Stimulated activated CD8-positive, alpha-beta memory T cell treated with anti-CD3 and anti-CD28 coated beads, Interleukin-7, amount 100 ng/mL, for 1 hour (primary cell): ENCODE measurements at places on chromosomes 11 and 22.

DNA sequence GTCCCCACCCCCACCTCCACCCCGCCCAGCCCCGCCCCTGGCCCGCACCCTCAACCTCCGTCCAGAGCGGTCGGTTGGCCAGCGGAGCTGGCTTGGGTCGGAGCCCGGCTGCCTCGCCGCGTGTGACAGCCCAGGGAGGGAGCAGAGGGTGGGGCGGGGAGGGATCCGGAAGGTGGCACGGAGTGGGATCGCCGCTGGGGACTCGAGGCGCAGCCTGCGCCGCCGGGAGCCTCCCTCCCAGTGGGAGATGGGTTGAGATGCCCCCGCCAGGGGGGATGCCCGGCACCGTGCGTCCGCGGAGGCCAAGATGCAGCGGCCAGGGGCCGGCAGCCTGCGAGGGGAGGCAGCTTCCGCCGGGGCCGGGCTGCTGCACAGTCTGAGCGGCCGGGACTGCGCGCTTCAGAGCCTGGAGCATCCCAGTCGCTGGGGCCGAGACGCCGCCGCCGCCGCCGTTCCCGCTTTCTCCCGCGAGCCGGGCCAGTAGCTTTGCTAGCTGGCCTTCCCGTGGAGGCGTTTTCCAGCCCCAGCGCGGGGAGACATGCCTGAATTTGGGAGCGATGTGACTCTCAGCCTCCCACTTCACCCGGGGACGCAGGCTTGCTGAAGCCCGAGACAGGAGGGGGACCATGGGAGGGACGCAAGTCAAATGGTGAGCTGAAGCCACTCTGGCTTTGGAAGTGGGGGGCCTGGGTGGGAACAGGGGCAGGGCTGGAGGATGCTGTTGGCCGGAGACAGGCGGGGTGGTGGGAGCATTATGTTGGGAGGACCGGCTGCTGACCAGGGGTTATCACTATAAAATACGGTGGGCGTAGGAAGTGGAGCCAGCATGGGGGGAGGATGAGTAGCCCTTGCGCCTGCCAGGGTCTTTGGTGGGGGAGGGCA is 40.2 kb downstream of the DIXDC1 start:
- no peak for DNase-seq

DNA sequence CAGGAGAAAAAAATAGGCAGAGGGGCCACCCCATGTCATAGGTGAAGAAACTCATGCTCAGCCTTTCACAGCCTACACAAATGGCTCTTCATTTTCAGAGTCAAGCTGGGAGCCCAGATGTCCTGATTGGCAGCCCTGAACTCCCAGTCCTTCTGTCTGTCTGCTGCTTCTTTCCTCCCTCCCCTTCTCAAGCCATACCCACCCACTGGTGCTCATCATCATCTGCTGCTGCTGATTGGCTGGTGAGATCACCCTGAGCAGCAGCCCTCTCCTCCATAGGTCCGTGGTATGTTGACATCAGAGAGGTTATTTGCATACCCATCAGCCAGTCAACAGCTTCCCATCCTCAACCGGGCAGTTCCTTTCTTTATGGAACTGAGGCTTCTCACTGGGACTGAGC is 46.1 kb upstream of the PRDM11 start:
- DNase-seq, result no peak

DNA sequence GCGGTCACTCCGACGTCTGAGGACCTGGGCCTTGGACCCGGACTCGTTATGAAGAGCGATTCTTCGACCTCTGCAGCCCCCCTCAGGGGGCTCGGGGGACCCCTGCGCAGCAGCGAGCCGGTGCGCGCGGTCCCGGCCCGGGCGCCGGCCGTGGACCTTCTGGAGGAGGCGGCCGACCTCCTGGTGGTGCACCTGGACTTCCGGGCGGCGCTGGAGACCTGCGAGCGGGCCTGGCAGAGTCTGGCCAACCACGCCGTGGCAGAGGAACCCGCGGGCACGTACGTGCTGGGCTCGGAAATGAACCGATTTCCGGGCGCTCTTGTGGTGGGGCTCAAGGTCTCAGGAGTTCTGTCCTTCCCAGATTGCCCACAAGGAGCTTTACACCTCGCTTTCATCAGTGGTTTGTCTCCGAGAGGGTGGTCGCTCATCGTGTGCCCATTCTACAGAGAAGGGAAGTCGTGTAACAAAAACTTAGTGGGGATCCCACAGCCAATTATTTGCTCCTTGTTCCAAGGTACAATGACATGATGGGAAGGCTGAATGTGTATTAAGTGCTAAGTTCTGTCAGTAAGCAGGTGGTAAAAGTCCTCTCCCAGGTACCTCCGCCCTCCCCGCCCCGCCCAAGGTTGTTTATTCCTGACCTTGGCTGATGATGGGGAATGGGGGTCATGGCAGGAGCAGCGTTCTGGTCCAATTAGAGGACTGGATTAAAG is 695 bp downstream of the PEX26 start:
- no peak for DNase-seq

- no peak for DNase-seq
These were observed 335.9 kb downstream of the BRD1 start for GRCh38 chr22:49491726-49492125.
